ENCODE measurements at places on chromosomes 5 and 9.

DNA sequence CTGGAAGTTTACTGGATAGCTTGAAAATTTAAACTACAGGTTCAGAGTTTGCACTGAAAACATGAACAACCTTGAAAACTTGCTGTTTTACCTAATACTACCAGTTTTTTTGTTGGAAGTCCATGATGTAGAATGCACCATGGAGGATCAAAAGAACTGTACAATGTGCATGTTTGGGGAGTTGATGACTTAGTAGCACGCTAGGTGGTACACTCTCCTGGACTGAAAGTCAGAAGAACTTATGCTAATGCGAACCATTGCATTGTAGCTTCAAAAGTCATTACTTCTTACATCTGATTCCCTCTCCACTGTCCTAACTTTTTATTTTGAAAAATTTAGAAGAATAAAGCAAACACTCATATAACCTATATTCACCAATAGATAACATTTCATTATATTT is 211.0 kb downstream of the OSTF1 start:
- H3K27ac ChIP-seq: no peak overlapping the region
- DNase-seq: no peak
- no peaks in the 10 kb centered on the region for H3K27me3 ChIP-seq
- H3K4me1 ChIP-seq: no peaks in the 10 kb centered on the region
- no peaks in the 10 kb centered on the region for H3K36me3 ChIP-seq

- no peak overlapping the region for H3K27ac ChIP-seq
- DNase-seq: no peak
- no peak overlapping the region for H3K4me3 ChIP-seq
These were observed 281.0 kb upstream of the TNC start for GRCh38 chr9:115398996-115399395.

DNA sequence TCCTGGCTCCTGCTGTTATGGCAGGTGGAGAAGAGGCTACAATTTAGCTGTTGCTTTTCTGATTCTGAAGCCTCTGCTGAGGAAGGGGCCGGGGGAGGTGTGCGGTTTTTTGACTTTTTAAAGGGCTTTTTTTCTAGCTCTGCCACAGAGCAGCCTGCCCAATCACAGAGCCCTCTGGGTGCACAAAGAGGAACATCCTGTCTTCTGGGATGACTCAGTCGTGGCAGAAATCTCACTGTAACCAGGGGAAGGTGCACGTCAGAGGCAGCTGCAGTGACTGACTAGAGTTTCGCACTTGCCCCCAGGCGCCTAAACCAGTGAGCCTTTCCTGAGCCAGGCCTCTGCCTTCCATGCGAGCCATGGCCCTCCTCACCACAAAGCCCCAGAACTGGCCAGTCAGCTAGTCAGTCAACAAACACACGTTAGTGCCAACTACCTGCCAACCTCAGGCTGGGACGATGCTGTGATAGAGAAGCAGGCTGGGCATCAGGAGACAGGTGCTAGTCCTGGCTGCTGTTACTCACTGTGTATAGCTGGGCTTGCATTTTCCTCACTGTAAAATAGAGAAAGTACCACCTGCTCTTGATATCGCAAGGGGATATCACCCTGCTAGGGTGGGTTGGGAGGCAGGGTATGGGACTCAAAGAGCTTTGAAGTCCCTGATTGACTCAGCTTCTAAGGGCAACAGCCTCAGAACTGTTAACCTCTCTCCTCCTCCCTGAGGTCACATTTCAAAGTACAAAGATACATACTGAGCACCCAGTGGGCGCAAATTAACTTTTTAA is 2.2 kb downstream of the AKNA start:
- peak overlapping the region; percentile 96 for H3K27ac ChIP-seq
- H3K4me1 ChIP-seq: peaks cover 47% of the 10 kb centered on the region
- peak overlapping the region; percentile 88 for H3K4me3 ChIP-seq

GRCh38 chr9:76358628-76359280 is 35.5 kb downstream of the RFK start:
- no peak for DNase-seq
- H3K27me3 ChIP-seq: no peaks in the 10 kb centered on the region
- H3K4me1 ChIP-seq: no peaks in the 10 kb centered on the region
- H3K4me3 ChIP-seq: no peak overlapping the region
- H3K27ac ChIP-seq: no peak overlapping the region

GRCh38 chr5:141692919-141693725 is 11.1 kb upstream of the ARAP3 start:
- no peak for DNase-seq
- no peak overlapping the region for H3K27ac ChIP-seq
- no peak overlapping the region for H3K4me3 ChIP-seq
- H3K4me1 ChIP-seq: peaks cover 15% of the 10 kb centered on the region
- no peaks in the 10 kb centered on the region for H3K36me3 ChIP-seq
- peaks cover 4% of the 10 kb centered on the region for H3K27me3 ChIP-seq

GRCh38 chr9:136361047-136361753 is 2.3 kb downstream of the DNLZ start:
- no peaks in the 10 kb centered on the region for H3K36me3 ChIP-seq
- H3K27me3 ChIP-seq: peaks cover 14% of the 10 kb centered on the region
- peaks cover 5% of the 10 kb centered on the region for H3K4me1 ChIP-seq
- no peak overlapping the region for H3K4me3 ChIP-seq
- DNase-seq: no peak

DNA sequence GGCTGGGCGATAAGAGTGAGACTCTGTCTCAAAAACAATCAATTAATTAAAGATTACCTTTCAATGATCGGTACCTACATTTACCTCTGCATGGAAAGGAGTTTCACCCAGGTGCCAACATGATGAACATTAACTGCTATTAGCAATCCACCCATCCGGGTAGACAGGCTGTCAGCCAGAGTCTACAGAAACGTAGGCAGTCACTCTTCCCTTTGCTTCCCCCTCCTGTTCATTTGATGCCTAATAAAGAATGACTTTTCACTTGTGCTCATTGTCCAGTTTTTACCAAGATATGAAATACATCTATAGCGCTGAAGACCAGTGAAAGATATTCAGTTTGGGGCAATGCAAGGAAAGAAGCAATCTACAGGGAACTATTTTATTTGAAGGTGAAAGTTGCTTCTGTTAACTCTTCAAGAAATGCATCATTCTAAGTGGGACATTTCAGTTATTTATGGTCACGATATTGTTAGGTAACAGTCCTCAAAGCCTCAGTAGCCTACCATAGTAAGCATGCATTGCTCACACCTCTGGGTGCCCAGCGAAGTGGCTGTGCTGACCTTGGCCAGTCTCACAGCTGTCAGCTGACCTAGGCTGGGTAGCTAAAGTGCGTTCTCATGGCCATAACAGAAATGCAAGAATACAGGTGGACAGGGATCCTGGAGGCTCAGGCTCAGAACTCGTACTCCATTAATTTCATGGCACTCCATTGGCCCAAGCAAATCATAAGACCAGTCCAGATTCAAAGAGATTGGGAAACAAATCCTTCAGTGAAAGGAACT is 87.2 kb upstream of the DMRT1 start:
- H3K27me3 ChIP-seq: no peaks in the 10 kb centered on the region
- no peak for DNase-seq
- peaks cover 25% of the 10 kb centered on the region for H3K4me1 ChIP-seq
- H3K4me3 ChIP-seq: no peak overlapping the region
- H3K36me3 ChIP-seq: no peaks in the 10 kb centered on the region
- no peak overlapping the region for H3K27ac ChIP-seq

- H3K4me3 ChIP-seq: no peak overlapping the region
- H3K27me3 ChIP-seq: no peaks in the 10 kb centered on the region
- H3K27ac ChIP-seq: no peak overlapping the region
- no peak for DNase-seq
- no peaks in the 10 kb centered on the region for H3K36me3 ChIP-seq
These were observed 236.5 kb downstream of the FAM114A2 start for GRCh38 chr5:153802050-153802821.

- H3K27me3 ChIP-seq: peaks cover 89% of the 10 kb centered on the region
- H3K36me3 ChIP-seq: no peaks in the 10 kb centered on the region
- peaks cover 7% of the 10 kb centered on the region for H3K4me1 ChIP-seq
- no peak overlapping the region for H3K4me3 ChIP-seq
These were observed 11.5 kb upstream of the AGPAT2 start for GRCh38 chr9:136698635-136699246.

GRCh38 chr5:148978370-148979082 is 84.3 kb downstream of the SH3TC2 start:
- DNase-seq: no peak
- no peak overlapping the region for H3K4me3 ChIP-seq
- no peaks in the 10 kb centered on the region for H3K4me1 ChIP-seq
- H3K36me3 ChIP-seq: no peaks in the 10 kb centered on the region
- H3K27me3 ChIP-seq: no peaks in the 10 kb centered on the region

GRCh38 chr5:128536254-128537220 is 1.5 kb downstream of the FBN2 start:
- DNase-seq: no peak
- H3K27me3 ChIP-seq: no peaks in the 10 kb centered on the region
- no peaks in the 10 kb centered on the region for H3K4me1 ChIP-seq
- H3K27ac ChIP-seq: no peak overlapping the region

- no peak for DNase-seq
- peaks cover 6% of the 10 kb centered on the region for H3K4me1 ChIP-seq
- H3K4me3 ChIP-seq: no peak overlapping the region
- no peak overlapping the region for H3K27ac ChIP-seq
- H3K27me3 ChIP-seq: no peaks in the 10 kb centered on the region
These were observed 2.9 kb upstream of the ZMYND19 start for GRCh38 chr9:137593176-137593575.
